ENCODE measurements at places on chromosomes 12 and 14.

GRCh38 chr14:28879573-28879996 is 113.0 kb downstream of the FOXG1 start:
- no peak for DNase-seq

DNA sequence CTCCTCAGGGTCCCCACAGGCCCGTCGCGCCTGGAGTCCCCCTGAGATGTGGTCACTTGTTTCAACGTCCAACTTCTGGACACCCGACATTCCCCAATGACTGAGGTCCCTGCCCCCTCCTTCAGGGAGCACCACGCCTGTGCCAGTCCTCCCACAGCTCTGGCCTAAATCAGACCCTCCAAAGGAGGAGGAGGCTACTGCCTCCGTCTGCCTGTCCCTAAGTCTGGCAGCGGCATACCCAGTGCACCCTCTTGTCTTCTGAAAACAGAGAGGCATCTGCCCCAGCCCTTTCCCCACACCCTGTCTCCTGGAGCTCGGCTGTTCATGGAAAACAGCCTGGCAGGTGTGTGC is 46.2 kb downstream of the TESC start:
- no peak for DNase-seq

GRCh38 chr12:6204533-6205143 is 4.4 kb downstream of the CD9 start:
- DNase-seq = no peak

DNA sequence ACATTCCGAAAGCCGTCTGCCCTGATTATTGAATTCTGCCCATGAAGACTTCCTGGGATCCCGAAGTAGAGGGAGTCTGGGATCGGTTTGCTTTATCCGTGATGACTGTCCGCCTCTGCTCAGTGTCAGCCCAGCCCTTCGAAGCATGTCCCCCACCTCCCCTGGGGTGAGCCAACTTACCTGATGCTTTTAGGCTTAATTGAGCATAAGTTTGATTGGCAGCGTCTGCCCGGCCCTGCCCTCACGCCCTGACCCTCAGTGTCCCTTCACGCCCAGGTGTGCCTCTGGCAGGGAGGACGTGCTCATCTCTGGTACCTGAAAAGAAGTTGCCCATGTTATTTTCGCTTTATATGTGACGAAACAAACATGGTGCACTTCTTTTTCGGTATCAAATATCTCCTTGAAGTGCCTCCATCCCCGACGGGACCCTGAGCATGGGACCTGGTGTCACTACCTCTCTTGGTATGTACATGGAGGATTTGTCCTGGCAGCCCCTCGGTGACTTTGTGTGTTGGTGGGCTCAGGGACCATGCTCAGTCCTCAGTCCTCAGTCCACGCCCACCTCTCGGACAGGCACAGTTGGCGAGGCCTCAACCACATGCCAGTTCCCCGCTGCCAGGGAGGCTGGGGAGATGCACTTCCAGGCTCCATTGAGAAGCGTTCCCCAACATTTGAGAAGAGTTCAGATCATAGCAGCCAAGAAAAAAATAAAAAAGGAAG is 130.1 kb upstream of the RTL1 start:
- DNase-seq = no peak

- no peak for DNase-seq
These were observed 146.1 kb downstream of the TGFB3 start for GRCh38 chr14:75835737-75836136.

DNA sequence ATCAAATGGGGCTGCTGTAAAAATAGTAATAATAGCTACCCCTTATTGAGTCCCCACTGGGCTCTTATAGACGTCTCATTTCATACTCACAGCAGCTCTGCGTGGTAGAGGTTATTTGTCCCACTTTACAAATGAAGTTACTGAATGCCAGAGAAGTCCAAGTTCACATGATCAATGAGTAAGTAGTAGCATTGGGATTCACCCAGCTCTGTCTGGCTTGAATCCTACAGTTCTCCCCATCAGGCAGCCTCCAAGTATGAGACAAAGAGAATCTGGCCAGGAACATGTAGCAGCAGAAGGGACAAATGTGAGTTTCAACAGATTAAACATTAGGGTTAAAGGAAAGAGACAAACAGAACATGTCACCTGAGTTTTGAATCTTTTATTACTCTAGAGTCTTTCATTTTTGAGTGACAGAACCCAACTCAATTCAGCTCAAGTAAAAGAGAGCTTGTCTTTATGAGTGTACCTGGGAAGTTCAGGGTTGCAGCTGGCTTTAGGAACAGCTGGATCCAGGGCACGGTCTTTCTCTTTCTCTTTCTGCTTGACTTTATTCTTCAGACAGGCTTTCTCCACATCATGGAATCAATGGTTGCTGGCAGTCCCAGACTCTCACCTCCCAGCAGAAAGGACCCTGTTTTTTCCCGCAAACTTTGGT is 64.1 kb upstream of the JDP2 start:
- no peak for DNase-seq

GRCh38 chr12:6432991-6433390 is 11.8 kb upstream of the CD27 start:
- no peak for DNase-seq

DNA sequence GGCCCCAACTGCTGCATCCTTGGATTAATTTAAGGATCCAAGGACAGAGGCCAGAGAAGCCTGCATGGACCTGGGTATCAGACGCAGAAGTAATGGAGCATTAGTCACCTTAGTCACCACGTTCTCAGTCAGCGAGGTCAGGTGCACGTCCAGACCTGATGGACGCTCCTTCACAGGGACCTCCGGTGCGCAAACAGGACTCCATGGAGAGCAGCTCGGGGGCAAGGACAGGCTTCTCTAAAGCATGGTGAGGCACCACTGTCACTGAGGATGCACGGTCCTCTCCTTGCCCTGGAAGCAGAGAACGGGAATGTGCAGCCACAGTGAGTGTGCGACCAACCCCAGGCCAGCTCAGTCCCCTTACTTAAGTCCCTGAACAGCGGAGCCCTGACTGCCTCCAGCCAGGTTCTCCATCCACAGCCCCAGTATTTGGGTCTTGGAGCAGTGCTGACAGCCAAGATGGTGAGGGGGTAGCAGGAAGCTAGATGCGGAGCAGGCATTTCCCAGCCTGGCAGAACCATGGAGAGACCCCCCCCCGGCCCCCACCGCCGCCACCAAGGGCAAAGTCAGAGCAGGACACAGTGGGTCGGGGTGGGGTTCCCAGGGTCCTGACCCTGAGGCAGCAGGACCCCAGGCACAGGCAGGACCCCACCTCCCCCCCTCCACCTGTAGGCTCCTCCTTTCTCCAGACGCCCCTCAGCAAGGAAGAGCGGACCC is 253.4 kb upstream of the SFSWAP start:
- DNase-seq = no peak

- no peak for DNase-seq
These were observed 381.6 kb downstream of the TMEM121 start for GRCh38 chr14:105908006-105908405.

GRCh38 chr12:45183246-45183645 is 32.6 kb upstream of the ANO6 start:
- no peak for DNase-seq

GRCh38 chr14:100306998-100307765 is 938 bp upstream of the SLC25A29 start:
- DNase-seq = no peak

DNA sequence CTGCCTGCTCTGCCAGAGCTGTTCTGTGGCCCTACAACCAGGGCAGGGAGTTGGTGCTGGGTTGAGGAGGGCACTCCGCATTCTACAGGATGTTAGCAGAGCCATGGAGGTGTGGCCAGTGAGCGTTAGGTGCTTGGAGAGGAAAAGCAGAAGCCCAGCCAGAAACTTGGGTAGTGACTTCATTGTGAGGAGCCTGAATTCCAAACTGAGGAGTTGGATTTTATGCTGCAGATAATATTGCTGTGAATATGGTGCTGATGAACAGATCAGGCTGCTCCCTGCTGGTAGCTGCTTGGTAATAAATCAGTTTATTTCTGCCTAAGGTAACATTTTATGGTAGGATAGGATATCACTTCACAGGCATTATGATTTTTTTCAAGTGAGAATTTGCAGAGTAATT is 7.1 kb upstream of the CCDC175 start:
- DNase-seq = no peak

GRCh38 chr14:36690311-36691040 is 28.8 kb downstream of the PAX9 start:
- no peak for DNase-seq

GRCh38 chr12:128798571-128799341 is 25.0 kb downstream of the SLC15A4 start:
- DNase-seq = no peak

DNA sequence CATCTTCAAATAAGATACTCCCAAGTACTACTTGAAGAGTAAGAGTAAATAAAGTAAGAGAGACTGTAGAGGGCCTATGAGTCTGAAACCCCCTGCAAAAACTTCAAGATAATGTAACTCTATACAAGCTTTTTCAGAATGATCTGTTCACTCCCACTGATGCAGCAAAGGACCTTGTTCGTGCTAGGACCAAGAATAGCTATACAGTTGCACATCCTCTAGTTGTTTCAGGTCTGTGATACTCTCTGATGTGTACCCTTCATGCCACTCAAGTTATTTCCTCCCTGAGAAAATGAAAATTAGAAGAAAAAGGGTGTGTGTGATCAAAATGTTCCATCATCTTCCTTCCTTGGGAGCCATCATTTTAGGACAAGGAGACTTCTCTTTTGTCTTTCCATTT is 204.4 kb downstream of the ALX1 start:
- DNase-seq = no peak

DNA sequence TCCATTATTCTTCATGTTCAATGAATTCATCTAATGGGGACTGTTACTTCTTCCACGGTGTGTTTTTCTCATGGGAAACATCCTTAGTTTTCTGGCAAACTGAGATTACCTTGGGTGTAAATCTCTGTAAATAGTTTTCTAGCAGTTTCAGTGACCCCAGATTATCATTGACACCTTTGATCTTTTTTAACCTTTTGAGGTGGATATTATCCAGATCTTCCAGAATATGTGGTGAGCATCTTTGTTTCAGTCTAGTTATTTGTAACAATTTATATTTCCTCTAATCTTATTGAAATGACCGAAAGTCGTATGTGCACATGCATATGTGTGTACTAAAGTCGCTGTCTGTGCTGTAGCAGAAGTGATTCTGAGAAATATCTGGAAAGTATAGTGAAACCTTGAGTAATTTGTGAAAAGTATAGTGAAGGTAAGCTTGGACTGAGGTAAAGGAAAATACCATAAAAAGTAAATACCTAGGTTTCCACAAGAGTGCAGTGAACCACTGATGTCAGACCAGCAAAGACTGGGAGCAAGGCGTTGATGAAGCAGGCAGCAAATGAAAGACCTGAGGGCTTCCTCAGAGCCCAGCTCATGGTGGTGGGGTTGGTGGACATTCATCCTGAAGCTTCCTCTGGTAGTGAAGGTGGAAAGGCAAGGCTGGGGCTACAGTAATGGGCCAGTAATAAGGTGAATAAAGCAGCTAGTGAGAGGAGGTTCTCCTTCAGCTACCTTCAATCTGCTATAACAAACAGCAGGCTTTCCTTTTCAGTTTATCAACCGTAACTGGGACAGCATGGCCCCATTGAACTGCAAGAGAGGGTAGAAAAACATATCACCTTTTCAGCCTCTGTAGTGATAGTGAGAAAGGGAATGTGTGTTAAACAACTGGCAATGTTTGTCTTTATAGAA is 480.2 kb upstream of the FBXO33 start:
- no peak for DNase-seq

GRCh38 chr12:94126067-94126466 is 22.3 kb upstream of the PLXNC1 start:
- DNase-seq = no peak

DNA sequence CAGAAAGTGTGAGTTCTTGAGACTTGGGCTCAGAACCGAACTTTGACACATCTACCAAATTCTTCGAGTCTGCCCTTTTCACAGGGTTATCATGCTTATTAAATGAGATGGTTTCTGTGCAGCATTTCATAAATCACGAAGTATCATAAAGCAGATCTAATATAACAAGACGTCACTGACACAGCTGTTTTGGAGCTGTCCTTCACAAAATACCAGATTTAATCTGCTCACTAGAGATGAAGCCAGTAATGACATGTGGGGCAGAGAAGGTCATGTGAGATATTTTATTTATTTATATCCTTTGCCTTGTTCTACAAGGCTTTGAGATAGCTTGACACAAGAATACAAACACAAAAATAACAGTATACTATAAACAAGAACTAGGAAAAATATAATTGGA is 127.0 kb downstream of the RPAP3 start:
- DNase-seq = no peak

GRCh38 chr12:96364092-96364700 is 36.0 kb downstream of the CDK17 start:
- DNase-seq = no peak

- no peak for DNase-seq
These were observed 14.5 kb upstream of the PWP1 start for GRCh38 chr12:107670999-107671643.

- no peak for DNase-seq
These were observed 338.1 kb downstream of the SOX5 start for GRCh38 chr12:23611320-23611719.

GRCh38 chr12:52428121-52428520 is 6.0 kb downstream of the KRT75 start:
- DNase-seq = no peak

GRCh38 chr14:48738186-48738925 is 847.8 kb downstream of the RPS29 start:
- no peak for DNase-seq

GRCh38 chr14:45246691-45247090 is 6.3 kb downstream of the MIS18BP1 start:
- DNase-seq = no peak

- DNase-seq = no peak
These were observed 215.9 kb downstream of the CHST11 start for GRCh38 chr12:104672501-104673265.

DNA sequence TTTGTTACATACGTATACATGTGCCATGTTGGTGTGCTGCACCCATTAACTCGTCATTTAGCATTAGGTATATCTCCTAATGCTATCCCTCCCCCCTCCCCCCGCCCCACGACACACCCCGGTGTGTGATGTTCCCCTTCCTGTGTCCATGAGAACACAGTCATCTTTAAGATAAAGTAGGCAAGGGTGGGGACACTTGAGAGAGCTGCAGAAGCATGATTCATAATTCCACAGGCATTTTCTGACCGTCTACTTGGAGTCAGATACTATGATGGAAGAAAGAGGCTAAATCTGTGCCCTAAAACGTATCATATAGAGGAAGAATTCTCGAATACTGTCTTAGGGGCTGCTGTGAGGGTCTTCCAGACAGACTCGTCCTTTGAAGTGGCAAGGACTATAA is 145.9 kb upstream of the VASH1 start:
- DNase-seq = no peak

- no peak for DNase-seq
These were observed 16.2 kb downstream of the ESRRB start for GRCh38 chr14:76391981-76392690.

Measured in right renal pelvis (tissue), 4 donors.